ENCODE measurements at places on chromosomes 3 and 15. TPM values are rescaled to one million over a fixed set of nuclear protein-coding genes. Genes with fewer than 3 reads are reported as not detected.

The TRH gene
- not detected for total RNA-seq

The RNU5B-1 gene
- total RNA-seq, result 33.0 TPM

The CLDN18 gene
- total RNA-seq, result not detected

The SLC22A14 gene
- total RNA-seq, result 0.22 TPM

The BSN gene
- 0.22 TPM for total RNA-seq

The WNT5A gene
- not detected for total RNA-seq

Data from naive thymus-derived CD8-positive, alpha-beta T cell (primary cell).